ENCODE measurements at places on chromosomes 1 and 21.

- peak; percentile 56 for DNase-seq
These were observed 59.8 kb downstream of the KIRREL1 start for GRCh38 chr1:158053276-158053675.

DNA sequence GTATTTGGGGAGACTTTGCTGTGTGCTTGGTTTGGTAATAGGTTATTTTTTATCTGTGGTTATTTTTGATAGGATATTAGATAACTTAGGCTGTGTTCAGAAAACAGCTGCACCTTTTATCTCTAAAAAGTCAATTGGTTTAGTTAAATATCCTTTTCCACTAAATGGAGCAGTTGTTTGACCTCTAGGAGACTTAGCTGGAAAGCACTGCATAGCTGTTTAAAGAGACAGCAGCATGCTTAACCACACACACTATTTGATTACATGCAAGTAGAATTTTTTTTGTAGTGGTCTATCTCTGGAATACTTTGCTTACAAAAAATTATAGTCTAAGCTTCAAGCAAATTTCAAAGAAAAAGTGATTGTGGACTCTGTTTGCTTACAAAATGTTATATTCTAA, 6.5 kb upstream of the PALMD start:
- no peak for DNase-seq

GRCh38 chr1:245131026-245131393, 23.8 kb upstream of the KIF26B start:
- no peak for DNase-seq

DNA sequence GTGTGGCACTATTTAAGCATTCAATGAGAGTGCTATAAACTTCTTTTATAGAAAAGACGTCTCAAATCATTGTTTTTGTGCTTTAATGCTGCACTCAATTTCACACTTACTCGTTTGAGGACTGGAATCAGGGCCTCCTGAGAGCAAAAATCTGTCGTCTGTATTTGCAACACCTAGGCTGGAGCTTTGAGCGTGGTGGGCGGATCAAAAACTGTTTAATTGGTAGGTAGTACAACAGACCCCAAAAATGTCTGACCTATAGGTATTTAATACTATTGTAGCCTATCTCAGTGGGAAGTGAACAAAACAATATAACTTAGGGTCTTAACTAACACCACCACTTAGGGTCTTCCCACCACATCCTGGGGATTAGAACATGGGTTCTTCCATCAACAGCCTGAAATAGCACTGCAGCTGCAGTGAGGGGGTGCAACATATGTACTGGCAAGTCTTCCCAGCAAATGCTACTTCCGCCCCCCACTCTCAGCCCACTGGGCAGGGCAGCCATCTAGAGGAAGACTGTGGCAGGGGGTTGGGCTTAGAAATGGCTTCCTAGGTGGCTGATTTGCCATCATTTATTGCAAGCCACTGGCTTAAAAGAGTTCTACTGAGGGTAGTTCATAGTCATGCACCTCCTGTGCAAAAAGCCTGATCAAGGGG, 48.3 kb downstream of the CD46 start:
- no peak for DNase-seq

GRCh38 chr1:155471026-155471425, 91.6 kb downstream of the ASH1L start:
- no peak for DNase-seq

GRCh38 chr1:67732750-67733151, 47.8 kb downstream of the GADD45A start:
- peak; percentile 8 for DNase-seq

- DNase-seq = no peak
These were observed 67.5 kb upstream of the SAMSN1 start for GRCh38 chr21:14613486-14614224.

GRCh38 chr1:236142253-236143103, at the start of gene GPR137B:
TSS of gene GPR137B (plus strand) at chr1:236142539. CDS start at chr1:236142623, 84 bp downstream.
- DNase-seq = peak; percentile 14

DNA sequence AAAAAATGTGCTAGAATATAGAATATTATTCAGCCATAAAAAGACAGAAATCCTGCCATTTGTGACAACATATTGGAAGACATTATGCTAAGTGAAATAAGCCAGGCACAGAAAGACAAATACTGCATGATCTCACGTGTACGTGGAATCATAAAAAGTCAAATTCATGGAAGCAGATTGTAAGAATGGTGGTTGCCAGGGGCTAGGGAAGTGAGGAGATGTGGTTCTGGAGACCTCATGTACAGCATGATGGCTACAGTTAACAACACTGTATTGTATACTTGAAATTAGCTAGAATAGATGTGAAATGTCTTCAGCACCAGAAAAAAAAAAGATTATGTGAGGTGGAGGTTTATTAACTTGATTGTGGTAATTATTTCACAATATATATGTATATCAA, 166.4 kb downstream of the ZZZ3 start:
- DNase-seq = no peak

DNA sequence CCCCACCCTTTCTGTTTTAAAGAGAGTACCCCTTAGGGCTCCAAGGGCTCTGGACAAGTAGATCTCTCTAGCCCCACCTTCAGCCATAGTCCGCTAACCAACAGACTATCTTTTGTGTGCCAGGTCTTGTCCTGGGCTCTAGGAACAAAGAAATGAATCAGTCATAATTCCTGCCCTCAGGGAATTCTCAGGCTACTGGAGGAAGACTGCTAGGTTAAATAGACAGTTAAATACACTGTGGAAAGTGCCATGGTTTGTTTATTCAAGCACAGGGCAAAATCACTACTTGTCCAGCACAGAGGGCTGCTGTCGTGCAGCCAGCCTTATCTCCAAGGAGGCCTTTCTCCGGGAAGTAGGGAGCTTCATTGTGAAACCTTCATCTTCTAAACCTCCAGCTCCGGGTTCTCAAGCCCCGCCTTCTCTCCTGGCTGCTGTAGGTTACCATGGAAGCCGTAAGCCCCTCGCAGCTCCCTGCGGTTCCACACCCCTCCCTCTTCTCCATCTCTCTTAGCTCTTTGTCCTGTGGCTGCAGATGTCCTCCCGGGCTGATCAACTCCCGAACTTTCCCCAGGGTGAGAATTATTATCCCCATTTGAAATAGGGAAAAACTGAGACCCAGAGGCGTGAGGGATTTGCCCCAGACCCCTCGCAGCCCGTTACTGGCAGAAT, 29.8 kb downstream of the SHISAL2A start:
- peak; percentile 72 for DNase-seq

DNA sequence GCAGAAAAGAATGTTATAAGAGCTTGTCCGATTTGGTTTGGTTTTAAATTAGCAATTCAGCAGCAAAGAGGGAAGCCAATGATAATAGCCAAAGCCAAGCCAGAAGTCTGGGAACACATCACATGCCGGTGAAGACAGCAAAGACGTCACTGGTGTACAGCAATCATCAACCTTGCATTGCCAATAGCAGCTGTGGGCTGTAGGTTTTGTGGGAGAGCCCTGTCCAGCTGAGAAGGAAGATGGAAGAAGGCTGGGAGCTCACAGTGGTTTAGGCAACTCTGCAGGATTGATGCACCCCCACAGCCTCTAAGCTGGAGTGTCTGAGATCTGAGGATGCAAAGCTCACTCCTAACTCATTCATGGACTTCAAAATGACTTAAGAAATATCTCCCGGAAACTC, 338.7 kb downstream of the SIPA1L2 start:
- DNase-seq = no peak

DNA sequence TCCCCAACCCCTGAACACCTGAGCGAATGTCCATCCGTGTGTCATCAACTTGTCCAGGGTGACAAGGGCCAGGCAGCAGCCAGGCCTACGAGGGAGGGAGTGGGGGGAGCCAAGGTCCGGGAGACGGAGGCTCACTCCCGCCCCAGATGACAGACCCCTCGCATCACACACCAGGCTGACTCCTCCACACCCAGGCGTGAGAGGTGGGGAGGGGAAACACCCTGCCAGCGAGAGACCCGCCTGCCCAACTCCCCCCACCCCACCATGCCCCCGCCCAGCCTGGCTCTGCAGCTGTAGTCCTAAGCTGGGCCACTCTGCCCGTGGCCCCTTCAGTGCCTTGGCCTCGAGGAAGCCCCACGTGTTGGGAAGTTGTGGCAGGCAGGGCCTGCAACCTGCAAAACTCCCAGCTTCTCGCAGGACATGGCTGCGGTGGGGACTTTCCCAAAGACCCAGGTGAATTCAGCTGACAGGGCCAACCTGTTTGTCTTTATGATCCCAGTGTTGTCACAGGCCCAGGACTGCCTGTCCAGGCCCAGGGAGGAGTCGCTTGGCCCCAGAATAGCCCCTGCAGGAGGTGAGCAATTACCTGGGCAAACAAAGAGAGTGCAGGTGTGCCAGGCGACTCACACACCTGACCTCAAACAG, 62.9 kb downstream of the RIPK4 start:
- no peak for DNase-seq

GRCh38 chr21:38774152-38774551, 31.6 kb upstream of the ETS2 start:
- DNase-seq = no peak

- DNase-seq = no peak
These were observed 65.9 kb downstream of the WDR64 start for GRCh38 chr1:241717975-241718374.

DNA sequence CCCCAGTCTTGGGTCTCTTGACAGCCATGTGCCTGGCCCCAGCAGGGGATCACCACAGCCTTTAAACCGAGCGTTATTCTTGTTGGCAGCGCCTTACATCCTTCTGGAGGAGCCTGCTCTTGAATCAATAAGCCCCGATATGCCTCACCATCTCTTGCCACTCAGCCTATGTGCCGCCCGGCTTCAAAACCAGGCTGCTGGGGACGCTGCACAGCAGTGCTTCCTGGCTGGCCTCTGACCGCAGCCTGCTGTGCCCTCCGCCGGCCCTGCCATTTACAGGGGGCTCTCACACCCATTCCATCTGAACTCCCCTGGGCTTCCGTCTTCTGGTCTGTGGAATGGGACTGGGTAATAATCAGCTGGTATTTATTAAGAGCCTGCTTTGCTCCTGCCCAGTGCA, 3.0 kb upstream of the PEX10 start:
- no peak for DNase-seq

- no peak for DNase-seq
These were observed 75.6 kb downstream of the PLA2G4A start for GRCh38 chr1:186904361-186904760.

- peak; percentile 83 for DNase-seq
These were observed 138.1 kb upstream of the KCNJ6 start for GRCh38 chr21:38054334-38054733.

- no peak for DNase-seq
These were observed 25.2 kb downstream of the IL12RB2 start for GRCh38 chr1:67332653-67333529.

DNA sequence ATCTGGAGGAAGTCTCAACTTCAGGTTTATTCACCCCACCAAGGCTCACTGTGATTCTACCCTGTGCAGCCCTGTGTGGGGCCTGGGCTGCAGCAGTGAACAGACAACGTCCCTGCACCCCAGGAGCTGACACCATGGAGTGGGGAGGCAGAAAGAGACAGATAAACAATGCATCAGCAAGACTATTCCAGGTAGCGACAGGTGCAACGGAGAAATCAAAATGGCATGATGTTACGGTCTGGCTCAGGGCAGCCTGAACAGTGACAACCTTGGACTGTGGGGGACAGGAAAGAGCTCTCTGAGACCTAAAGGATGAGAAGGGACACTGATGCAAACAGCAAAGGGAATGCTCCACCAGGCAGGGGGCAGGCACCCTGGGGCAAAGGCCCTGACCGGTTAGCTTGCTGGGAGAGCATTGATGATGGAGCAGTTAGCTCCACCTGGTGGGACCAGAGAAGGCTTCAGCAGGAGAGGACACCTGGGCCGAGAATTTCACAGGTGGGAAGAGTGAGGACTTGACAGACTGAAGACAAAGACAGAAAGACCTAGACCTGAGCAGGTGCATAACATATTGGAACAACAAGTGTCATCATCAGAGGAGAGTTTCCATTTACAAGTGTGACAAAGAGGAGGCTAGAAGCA, 589.9 kb downstream of the MATN1 start:
- DNase-seq = no peak

DNA sequence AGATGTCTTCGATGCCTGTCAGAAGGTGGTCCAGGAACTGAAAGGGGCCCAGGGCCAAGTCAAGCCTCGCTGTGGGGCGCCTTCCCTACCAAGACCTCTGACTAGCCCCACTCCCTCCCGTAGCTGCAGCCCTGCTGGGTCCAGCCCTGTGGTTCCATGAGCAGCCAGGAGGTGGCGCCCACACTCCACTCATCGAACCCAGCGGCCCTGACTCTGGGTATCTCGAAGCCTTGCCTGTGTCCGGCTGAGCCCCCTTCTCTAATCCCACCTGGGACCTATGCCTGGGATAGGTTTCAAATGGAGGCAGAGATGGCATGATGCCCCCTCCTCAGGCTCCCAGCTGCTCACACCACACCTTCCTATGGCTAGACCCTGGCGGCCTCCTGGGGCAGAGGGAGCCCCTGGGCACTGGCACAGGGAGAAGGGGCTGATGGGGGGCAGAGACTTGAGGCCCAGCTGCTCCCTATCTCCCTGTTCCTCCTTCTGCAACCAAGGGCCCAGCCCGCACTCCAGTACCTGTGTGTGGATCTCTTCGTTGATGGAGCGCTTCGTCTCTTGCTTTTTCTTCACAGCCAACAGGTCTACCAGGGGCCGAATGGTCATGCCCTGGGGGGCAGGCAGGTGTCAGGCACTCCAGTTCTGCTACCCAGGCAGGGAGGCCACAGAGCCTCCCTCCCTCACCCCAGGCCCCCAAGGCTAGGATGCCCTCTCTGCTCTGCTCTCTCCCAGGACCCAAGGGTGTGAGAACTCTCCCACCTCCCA, 52.0 kb downstream of the SLC9A1 start:
- peak; percentile 69 for DNase-seq

GRCh38 chr21:35855484-35855883, 204.8 kb downstream of the SETD4 start:
- DNase-seq = no peak

DNA sequence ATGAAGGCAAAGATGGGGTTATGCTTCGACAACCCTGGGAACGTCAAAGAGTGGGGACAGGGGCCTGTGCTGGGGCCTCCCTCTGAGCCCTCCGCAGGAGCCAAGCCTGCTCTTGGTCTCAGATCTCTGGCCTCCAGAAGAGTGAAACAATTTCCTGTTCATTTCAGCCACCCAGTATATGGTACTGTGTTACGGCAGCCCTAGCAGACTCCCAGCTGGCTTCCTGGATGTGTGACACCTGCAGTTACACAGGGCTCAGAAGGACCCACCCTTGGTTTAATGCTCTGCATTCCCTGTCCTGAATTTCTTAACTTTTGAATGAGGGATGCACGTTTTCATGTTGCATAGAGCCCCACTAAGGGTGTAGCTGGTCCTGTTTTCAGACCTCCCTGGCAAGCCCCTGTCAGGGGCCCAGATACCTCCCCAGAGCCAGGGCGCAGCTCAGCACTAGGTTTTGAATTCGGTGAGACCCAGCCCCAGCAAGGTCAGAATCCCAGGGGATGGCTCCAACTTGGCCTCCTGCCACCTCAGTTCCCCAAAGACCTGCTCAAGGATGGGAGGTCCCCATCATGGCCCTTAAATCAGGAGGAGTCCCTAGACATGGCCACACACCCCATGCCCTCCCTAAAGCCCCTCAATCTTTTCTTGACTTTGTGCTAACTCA, 79.0 kb upstream of the IFFO2 start:
- no peak for DNase-seq

GRCh38 chr1:156601122-156601830, at the start of gene GPATCH4:
TSS of gene GPATCH4 (minus strand) at chr1:156601479.
- peak; percentile 84 for DNase-seq

GRCh38 chr1:118918230-118918939, 69.8 kb downstream of the TBX15 start:
- no peak for DNase-seq

- no peak for DNase-seq
These were observed 68.5 kb upstream of the GADD45A start for GRCh38 chr1:67616394-67616985.
